Natural killer cell (primary cell): ENCODE measurements at places on chromosomes 7 and 10. TPM values are rescaled to one million over a fixed set of nuclear protein-coding genes. Genes with fewer than 3 reads are reported as not detected.

Gene ZNF488
- total RNA-seq = not detected

- DNase-seq = no peak
These were observed 78.7 kb upstream of the AGR3 start for GRCh38 chr7:16960337-16960965.

GRCh38 chr7:47739891-47740290 is 158.0 kb upstream of the TNS3 start:
- no peak for DNase-seq

DNA sequence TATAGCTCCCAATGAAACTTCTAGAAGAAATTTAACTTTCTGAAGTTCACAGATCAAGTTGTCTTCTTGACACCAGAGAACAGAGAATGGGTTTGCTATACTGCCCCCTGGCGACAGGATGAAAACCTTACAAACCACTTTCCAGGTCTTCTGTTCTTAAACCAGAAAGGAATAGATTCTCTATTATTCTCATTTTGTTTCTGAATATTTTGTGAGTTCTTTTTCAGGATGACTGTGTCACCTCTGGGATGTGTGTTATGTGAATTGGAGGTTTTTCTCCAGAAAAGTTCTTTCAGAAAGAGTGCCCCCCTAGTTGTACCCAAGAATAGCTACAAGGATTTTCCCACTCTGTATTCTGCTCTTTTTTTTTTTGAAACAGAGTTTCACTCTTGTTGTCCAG is 6.3 kb downstream of the IFT22 start:
- no peak for DNase-seq

Gene FAM170B
- total RNA-seq = not detected

- no peak for DNase-seq
These were observed 348.0 kb downstream of the TYW1 start for GRCh38 chr7:67344481-67345193.

DNA sequence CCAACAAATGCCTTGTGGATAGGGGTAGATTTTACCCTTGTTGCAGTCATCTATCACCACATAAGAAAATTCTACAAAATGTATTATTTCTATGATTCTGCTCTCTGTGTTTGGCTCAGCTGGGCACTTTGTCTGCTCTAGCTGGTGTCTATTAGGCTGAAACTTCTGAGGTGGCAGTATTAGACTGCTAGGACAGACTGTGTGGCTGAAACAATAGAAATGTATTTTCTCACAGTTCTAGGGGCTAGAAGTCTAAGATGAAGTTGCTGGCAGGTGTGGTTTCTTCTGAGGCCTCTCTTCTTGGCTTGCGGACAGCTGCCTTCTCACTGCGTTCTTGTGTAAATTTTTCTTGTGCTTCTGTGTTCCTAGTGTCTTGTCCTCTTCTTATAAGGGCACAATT is 1139.6 kb upstream of the LRRTM3 start:
- no peak for DNase-seq

- DNase-seq = no peak
These were observed 67.9 kb downstream of the ADAM22 start for GRCh38 chr7:88001744-88002530.
